EH (cell line): ENCODE measurements at places on chromosomes 2 and 18.

GRCh38 chr18:76752400-76752799 lies 70.0 kb upstream of the ZNF236 start:
- DNase-seq = no peak

DNA sequence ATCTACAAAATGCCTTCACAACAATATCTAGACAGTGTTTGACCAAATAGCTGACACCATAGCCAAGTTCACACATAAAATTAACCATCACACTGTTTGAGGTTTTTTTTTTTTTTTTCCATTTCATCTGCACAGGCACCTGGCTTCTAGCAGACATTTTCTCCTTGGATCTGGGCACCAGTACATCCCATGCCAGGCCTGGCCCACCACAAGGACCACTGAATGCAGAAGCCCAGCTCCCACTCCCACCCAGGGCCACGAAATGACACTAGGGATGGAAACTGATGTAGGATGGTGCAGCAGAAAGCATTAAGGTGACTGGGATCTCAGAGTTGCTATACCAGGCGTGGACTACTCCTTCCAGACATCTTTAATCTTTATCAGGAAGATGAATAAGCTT lies 13.0 kb downstream of the TMSB10 start:
- no peak for DNase-seq

DNA sequence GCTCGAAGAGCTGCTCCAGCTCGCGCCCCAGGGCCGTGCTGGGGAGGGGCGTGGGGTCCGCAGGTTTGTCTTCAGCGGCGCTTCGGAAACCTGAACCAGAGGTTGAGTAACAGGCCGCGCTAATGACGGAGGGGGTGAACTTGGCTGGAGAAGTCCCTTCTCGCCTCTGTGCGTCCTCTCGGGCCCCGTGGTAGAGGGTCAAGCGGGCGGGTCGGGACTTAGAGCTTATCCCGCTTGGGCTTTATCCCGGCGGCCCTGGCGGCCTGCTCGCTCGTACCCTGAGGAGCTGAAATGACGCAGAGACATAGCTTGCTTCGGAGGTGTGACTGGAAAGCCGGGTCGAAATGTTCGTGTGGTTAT lies 479 bp downstream of the RNMT start:
- DNase-seq = peak; percentile 56

GRCh38 chr2:236980961-236981360 lies 104.7 kb upstream of the COPS8 start:
- no peak for DNase-seq

GRCh38 chr18:73409242-73409641 lies 541.5 kb upstream of the NETO1 start:
- peak; percentile 11 for DNase-seq

- DNase-seq = peak; percentile 45
Measured at GRCh38 chr2:33530690-33531548, 54.5 kb downstream of the RASGRP3 start.

GRCh38 chr2:133952896-133953295 lies 301.0 kb upstream of the MGAT5 start:
- DNase-seq = no peak

GRCh38 chr18:36499938-36500337 lies 202.4 kb downstream of the FHOD3 start:
- DNase-seq = no peak

DNA sequence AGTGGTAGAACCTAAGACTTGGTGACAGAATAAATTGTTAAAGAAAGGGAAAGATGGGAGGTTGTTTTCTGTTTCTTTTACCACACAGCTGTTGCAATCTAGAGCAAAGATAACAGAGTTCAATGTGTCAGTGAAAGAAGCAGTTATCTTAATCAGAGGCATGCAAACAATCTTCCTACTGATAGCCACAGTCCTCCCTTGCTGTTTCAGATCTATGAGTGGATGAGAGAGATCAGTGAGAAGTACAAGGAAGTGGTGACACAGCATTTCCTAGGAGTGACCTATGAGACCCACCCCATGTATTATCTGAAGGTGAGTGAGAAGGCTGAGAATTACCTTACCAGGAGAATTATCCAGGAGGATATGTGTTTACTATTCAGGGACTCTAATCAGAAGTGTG lies 15.9 kb downstream of the CPO start:
- DNase-seq = no peak

GRCh38 chr2:174485788-174486562 lies 854 bp downstream of the GPR155 start:
- peak; percentile 43 for DNase-seq

DNA sequence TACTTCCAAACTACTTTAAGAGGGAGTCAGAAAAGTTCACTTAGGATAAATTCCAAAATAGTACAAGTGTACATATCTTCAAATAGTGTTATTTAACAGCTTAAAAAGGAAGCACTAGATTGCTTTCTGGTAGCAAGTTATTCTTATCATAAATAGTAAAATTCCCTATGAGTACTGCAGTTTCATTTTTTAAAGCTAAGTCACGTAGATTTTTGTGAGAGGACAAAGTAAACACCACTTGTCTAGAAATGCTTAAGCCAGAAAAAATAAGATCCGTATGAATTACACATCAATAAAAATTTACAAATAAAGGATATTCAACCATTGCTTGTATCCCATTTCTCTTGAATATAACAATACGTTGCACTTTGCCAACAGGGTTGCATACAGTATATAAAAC lies 19.2 kb downstream of the HNRNPLL start:
- DNase-seq = no peak

DNA sequence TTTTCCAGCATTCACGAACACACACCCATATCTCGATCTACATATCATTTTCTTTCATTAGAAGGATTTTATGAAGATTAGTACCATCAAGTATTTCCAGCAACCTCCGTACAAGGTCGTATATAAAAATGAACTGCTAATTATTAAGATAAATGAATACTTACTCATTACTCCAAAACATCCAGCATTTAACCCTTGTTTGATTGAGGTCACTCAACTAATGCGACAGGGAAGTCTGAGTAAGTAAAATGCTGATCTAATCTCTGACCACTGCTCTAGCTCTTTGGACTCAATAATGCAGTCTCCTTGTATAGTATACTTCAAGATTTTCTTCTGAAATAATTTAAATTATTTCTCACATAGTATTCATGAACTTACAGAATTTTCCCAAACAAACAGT lies 2.0 kb downstream of the ABHD3 start:
- DNase-seq = peak; percentile 25

- DNase-seq = peak; percentile 63
Measured at GRCh38 chr18:13629841-13630715, 96.3 kb downstream of the FAM210A start.

GRCh38 chr2:156708051-156708450 lies 271.9 kb downstream of the GPD2 start:
- no peak for DNase-seq
